ENCODE measurements at places on chromosomes 13 and 19.

- no peak for DNase-seq
Observed at GRCh38 chr19:40261631-40262030, 23.5 kb downstream of the AKT2 start.

DNA sequence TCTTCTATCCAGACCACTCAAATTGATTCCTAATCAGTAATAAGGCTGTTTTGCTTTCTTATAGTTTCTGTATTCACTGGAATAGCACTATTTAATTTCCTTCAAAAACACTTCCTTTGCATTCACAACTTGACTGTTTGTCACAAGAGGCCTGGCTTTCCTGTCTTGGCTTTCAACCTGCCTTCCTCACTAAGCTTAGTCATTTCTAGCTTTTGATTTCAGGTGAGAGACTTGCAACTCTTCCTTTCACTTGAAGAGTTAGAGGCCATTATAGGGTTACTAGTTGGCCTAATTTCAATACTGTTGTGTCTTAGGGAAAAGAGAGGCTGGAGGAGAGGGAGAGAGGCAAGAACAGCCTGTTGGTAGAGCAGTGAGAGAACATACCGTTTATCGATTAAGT is 47.0 kb downstream of the SACS start:
- DNase-seq, result no peak

- no peak for DNase-seq
Observed at GRCh38 chr19:30602661-30603350, 230.6 kb downstream of the ZNF536 start.

GRCh38 chr13:50783066-50783465 is 60.4 kb downstream of the DLEU7 start:
- DNase-seq, result no peak

DNA sequence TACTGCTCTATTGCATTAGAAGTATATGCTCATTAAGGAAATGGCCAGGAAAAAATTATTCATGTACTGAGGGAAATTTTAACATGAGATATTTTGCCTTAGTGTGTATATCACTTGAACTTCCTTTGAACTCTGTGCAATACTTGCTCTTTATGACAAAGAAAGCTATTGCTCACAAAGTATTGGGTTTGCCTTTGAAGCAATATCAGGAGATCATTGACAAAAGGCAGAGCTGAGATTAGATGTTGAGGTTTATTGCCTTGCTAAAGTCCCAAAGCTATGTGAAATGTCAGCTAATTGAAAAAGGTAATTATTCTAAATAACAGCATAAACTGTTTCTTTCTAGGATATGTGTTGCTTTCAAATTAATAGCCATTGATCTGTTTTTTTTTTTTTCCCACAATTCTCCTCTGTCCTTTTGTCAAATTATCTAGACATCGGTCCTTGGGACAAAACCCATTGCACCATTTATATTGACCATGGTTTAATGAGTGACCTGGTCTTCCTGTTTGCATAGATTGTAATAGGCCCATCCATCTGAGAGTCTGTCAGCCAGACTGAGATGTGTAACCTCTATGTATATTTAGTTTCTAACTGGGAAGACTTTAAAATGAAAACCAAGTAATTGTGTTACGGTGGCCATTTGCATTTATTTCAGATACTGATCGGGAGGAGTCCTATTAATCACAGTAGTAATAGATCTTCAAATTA is 752.7 kb upstream of the GPC6 start:
- no peak for DNase-seq

DNA sequence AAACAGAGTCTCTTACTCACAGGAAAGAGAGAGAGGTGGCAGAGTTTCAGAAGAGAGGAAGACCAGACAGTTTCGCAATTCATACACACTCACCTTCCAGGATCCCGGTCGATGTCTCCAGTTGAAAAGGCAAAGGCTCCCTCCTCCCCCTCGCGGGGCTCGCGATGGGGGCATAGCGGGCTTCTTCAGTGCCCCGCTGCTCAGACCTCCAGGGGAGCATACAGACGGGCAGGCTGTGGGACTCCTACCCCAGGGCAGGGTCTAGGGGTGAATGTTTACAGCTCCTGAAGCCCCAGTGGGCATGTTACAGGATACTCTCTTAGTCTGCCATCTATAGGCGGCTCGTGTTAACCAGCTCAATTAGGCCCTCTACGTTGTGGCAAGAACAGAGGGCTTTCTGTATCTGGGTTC is 139.2 kb downstream of the SLITRK5 start:
- no peak for DNase-seq

- no peak for DNase-seq
Observed at GRCh38 chr13:92717857-92718256, 508.8 kb upstream of the GPC6 start.

GRCh38 chr13:22012686-22013085 is 341.8 kb downstream of the FGF9 start:
- DNase-seq, result no peak

- no peak for DNase-seq
Observed at GRCh38 chr13:33194820-33195692, 90.5 kb downstream of the STARD13 start.

- DNase-seq, result no peak
Observed at GRCh38 chr19:51514866-51515481, 13.4 kb upstream of the SIGLEC12 start.

- DNase-seq, result no peak
Observed at GRCh38 chr13:108495646-108496361, 133.6 kb upstream of the MYO16 start.

DNA sequence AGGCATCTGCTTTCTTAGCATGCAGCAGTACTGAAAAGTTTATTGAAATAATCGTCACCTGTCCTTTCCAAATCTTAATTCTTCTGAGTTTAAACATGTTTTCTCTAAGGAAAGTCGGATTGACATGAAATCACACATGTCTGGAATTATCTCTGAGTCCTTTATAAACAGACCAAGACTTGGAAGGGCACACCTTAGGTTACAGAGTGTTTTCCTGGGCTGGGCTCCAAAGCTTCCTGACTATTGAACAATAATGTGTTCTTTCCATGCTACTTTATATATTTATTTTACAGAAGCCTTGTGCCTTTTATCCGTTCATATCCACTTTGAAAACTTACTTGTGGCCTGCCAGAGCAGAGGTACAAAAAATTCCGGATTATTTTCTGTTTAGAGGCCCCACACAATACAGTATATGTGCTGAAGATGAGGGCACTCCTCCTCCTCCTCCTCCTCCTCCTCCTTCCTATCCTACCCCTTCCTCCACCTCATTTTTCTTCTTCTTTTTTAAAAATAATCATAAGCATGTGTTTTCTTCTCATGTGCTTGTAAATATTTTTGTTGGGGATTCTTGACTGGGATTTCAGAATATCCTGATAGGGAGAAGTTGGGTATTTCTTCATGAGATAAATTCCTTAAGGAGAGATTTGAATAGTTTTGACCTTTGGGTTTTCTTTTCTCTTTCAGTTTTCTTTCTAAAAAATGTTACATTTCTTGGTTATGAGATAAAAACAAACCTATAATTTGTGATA is 52.3 kb downstream of the LRCH1 start:
- no peak for DNase-seq

GRCh38 chr13:66301006-66301405 is 929.1 kb downstream of the PCDH9 start:
- no peak for DNase-seq
